AG20443 (cell line): ENCODE measurements at places on chromosomes 11 and 22.

GRCh38 chr11:32213223-32213622, 122.3 kb downstream of the RCN1 start:
- DNase-seq = peak; percentile 76

- DNase-seq = no peak
Observed at GRCh38 chr11:76801736-76802135, 18.6 kb downstream of the TSKU start.

DNA sequence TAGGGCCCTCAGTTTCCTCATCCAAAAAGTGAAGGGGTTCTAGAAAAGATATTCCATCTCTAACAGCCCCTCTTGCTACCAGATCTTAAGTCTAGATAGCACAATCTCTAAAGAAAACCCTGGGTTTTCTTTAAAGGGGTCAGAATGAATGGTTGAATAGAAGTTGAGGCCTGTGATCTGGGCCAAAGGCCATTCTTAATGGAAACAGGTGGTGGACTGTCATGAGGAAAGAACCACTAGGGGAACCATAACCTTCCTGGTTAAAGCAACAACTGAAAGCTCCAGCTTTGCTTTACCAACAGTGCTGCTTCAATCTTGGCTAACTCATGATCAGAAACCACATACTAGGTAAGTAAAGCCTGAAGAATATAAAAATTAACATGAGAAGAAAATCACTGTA, 1.8 kb downstream of the CELF1 start:
- DNase-seq = no peak

GRCh38 chr11:123357990-123358827, 71.9 kb upstream of the GRAMD1B start:
- DNase-seq = peak; percentile 66

DNA sequence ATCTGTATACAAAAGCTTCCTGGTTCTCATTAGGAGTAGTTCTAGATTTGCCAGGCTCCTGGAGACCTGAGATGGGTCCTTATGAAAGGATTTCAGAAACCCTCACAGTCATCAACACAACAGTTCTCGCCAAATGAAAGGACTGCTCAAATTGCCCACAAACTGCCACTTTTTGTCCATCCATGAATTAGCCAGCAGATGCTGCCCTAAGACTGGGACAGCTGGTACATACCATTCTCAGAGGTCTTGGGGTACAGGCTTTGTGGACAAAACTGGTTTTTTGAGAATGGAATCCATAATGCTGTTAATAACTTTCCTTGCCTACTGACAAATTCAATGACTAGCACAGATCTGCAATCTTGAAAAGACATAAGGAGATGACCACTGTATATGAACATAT, 23.4 kb upstream of the BDNF start:
- DNase-seq = no peak

- DNase-seq = peak; percentile 58
Observed at GRCh38 chr11:12318791-12319438, 58.5 kb upstream of the PARVA start.
